GF-D8 (cell line): ENCODE measurements at places on chromosomes 11 and 22.
A peak's percentile ranks its signal among the peaks of the same experiment; 100 is the strongest.

GRCh38 chr22:41038732-41039131 lies 53.7 kb upstream of the EP300 start:
- DNase-seq = no peak

DNA sequence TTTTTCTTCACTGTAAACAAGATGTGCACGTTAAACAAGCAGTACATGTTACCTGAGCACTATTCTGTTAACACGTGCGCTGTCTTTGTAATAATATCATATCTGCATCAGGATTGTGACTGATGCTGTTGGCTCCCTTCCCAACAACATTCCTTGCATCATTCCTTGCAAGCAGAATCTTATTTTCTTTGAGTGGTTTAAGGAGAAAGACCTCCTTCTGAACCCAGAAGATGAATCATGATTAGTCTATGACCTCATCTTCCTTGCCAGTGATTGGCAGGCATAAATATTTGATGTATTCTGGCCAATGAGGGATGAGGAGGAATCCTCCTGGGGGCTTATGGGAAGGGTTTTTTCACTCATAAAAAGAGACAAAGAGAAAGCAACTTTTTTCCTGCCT lies 46.2 kb downstream of the C11orf71 start:
- DNase-seq = no peak

GRCh38 chr11:24844406-24844805 lies 347.6 kb downstream of the LUZP2 start:
- no peak for DNase-seq

DNA sequence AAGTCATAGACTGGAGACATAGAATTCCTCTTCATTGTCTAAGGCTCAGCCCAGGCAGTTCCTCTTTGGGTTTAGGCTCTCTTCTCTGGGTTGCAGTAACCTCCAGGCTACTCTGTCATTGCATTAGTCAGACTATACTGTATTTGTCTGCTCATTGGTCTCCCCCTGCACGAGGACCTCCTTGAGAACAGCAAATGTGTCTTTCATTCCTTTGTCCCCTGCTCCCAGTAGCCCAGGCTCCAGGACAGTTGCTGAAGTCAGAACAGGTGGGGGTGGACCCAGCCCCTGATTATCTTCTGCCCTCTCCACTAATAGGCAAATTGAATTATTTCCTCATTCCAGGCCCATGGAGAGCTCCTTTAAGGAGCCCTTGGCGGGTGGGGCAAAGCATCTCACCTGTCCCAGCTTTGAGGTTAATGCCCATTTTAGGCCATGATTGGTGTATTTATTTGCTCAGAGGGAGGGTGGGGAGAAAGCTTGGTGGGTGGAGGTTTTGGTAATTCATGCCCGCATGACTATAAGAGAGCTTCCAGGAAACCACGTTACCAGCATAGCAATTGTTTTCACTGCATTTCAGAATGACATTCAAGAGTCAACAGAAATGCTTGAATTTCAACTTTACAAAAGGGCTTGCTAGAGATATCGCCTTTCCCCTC lies 40.9 kb downstream of the NAV2 start:
- DNase-seq = no peak

GRCh38 chr11:61273178-61274078 lies 21.7 kb downstream of the VWCE start:
- DNase-seq = no peak

DNA sequence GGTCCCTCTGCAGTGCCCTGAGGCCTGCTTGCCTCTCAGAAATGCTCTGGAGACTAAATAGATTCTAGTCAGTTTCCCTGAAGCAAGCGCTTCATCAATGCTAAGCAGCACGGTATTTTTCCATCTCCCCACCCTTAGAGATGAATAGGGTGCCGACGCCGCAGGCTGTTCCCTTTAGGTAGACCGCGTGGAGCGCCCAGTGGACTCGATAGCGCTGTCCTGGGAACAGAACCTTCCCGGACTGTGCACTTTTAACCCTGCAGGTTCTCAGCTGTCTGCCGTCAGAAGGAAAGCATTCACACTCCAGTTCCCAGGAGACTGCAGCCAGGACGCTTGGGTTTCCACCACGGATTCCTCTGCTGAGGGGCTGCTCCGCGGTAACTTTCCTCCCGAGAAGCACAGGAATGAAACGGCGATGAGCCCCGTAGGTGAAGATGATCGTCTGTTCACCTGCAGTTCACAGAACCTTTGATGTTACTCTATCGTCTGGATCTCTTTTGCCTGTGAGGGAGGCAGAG lies 9.1 kb upstream of the KCNJ1 start:
- DNase-seq = no peak

DNA sequence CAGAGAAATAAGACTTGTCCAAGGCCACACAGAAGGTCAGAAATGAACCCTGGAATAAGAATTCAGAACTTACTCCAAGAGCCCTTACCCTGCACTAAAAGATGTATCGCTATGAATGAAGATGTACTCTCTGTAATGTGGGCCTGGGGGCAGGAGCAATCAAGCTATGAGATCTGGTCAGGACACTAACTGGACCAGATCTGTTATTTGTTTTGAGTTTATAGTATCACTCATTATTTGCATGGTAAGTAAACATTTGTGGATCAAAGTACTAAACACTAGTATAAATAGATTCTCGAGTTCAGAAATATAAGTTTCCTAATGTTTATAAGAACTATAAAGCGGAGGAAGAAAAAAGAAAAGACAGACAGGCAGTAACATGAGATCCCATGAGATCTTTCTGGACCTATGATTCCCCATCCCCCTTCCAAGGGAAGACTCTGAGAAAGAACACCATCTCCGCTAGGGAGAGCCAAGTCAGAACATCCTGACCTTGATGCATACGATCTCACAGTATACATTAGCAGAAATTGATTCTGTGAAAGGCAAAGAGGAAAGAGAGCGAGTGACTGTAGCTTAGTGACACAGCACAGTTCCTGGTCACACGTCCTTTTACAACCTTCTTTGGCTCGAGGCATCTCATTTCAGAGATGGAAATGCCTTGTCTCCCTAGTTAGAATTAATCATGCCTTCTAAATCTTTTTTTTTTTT lies 71.2 kb downstream of the USP35 start:
- no peak for DNase-seq

DNA sequence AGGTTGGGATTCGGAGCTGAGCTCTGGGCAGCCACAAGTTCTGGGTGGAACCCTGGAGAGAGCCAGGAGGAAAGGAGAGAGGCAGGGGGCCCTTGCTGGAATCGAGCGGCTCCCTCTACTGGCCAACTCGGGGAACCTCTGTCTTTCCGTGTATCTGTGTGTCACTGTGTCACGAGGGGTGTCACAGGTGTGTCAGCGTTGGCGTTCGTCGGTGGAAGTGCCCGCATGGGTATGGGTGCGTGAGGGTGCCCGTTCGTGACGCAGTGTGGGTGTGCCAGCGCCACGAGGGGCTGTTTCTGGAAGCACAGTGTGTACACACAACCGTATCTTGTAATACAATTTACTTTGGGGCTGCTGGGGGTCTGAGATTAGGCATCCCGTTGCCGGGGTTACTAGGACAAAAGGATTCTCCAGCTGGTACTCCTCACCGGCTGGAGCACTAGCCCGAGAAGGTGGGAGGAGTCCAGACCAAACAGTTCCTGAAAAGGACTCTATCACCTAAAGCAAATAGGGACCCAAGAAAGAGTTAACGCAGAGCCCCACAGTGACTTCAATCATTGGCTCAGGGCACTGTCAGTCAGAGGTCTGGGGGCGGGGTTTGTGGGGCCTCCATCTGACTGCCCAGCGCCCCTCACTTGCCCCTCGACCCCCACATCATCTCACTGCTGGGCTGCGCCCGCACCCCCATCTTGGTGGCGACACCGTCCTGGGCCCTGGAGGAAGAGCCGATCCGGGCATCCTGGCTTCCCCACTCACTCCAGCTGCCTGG lies 2.6 kb upstream of the BCL9L start:
- DNase-seq = peak; percentile 96

DNA sequence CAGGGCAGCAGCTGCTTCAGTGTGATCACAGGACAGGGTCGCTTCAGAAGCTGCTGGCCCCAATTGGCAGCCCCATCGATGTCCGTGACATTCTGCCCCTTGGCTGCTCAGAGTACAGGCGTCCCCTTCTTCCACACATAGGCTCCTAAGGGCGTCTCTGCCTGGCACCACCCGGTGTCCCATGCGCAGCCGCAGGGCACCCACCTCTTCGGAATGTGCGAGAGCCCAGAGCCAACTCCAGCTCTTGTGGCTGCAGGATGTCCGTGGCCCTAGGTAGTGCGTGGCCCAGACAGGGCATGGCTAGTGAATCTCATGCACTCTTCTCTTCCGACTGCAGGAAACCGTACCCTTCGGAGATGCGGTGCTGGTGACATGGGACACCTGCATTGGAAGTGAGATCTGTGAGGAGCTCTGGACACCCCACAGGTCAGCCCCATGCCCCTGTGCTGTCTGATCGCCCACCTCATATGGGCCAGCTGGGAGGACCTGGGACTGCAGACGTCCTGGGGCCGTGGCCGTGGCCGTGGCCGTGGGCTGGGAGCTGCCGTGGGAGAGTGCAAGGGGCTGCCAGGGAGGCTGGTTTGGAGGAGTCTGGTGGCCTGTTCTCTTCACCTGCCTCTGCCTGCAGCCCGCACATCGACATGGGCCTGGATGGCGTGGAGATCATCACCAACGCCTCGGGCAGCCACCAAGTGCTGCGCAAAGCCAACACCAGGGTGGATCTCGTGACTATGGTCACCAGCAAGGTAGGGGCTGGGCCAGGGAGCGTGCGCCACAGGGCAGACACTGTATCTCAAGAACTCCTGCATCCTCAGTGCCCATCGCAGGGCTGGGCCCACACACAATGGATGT lies 20.2 kb downstream of the NADSYN1 start:
- DNase-seq = no peak

DNA sequence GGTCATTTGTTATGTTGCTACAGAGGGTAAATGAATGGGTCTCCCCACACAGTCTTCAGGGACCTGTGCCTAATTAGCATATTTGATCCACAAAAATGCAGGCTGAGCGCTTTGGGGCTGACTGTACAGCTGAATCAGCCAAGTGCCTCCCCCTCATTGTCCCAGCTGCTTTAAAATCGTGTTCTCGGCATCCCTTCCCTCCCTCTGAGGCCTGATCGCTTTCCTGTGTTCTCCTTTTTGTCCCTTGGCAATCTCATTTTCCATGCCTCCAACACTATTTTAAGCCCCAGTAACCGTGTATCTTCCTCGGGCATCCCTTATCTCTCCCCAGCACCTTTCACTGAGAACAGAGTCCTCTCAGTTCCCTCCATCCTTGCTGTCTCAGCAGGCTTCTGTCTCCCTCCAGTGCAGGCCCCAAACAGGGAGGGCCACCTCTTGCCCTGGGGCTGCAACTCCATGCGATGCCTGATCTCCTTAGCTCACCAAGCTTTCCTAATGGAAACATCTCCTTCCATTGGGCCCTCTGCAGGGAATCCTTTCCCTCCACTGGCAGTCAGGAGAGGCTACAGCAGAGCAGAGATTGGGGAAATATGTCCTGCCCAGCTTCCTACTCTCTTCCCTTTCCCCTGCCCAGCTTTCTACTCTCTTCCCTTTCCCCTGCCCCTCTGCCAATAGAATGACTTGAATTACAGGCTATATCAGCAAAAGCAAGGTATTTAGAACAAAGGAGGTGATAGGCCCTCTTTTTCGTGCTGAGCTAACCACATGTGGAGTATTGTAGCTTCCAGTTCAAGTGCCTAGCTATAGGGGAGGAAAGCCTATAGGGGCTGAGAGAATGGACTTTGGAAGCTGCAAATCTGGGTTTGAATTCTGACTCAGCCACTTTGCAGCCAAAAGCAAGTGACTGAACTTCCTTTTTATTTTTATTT lies 13.8 kb downstream of the UQCR10 start:
- no peak for DNase-seq

DNA sequence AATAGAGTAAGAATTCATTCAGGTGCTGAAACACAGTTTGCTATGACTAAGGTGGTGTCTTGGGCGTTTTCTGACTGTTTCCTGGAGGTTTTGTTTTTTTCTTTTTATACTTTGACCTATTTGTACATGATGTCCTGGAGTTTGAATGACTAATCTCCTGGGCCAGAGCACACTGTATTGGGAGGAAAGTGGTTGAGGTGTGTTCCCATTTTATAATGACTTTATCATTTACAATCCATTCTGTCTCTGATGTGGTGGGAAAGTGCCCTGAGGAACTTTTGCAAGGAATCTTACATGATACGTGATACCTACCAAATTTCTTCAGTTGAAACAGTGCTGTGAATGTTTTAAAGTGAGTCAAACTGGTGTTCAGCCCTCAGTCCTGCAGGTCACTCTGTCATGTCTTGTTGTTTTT lies 80.8 kb downstream of the TNRC6B start:
- no peak for DNase-seq

DNA sequence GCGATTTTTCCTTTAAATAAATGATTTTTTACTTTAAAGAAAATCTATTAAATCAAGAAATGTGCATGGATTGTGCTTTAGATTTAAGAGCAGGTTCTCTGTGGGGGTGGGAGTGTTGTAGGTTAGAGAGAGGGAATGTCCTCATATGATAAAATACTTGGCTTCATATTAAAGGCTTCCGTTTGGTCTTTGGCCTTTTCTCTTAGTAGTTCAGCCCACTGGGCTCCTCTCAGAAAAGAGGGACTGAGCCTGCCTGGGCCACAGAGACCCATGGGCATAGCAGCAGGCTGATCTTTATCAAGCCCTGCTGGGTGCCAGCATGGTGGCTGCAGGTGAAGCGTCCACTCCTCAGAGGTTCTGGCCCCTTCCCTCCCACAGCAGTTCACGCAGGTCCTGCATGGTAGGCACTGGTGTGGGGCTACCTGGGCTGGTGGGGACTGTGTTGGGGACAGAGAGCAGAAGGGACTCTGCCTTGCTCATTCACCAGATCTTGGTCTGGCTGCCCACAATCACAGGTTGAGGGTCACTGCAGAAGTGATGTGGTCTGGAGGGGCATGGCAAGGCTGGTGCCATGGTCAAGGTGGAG lies 4.3 kb downstream of the PANX1 start:
- DNase-seq = no peak

DNA sequence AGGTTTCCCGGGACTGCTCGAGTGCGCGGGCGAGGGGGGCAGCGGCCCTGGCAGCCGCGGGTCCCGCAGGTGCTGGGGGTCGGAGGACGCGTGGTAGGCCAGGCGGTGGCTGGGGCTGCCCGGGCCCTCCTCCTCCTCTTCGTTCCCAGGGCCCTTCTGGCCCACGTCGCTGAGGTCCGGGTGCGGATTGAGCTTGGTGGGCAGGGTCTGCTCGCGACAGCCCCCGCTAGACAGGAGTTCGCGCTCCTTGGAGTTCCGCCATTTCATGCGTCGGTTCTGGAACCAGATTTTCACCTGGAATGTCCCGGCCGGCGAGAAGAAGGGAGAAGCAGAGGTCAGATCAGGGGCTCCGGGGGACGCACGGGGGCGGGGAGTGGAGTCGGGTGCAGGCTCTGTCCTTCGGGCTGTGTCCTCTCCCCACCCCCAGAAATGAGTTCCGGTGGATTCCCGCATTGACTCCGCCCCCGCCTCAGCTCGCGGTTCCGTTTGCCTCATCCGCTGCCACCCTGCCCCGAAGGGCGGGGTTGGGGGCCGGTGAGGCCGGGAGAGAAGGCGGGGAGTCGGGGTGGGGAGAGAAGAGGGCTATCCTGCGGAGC lies 3.9 kb downstream of the DBX1 start:
- no peak for DNase-seq
